ENCODE measurements at places on chromosomes 7 and 10.

GRCh38 chr10:62887642-62888041 lies 71.5 kb upstream of the EGR2 start:
- DNase-seq = no peak

GRCh38 chr10:6924166-6924565 lies 344.1 kb upstream of the PRKCQ start:
- DNase-seq = no peak

DNA sequence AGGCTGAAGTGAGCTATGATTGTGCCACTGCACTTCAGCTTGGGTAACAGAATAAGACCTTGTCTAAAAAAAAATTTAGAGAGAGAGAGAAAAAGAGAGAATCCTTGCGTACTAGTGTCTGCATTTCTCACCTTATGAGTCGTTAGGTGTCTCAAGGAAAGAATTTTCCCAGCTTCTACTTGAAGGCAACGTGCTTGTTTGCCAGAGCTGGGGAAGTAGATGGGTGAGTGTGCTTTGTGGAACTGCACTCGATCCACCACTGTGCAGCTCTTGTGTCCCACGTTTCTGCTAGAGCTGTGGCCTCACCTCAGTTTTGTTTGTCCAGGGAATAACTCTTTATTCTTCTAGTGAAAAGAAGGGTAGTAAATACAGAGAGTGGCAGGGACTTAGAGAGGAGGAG lies 38.9 kb downstream of the HDAC9 start:
- no peak for DNase-seq

GRCh38 chr10:119005362-119006043 lies 24.0 kb upstream of the NANOS1 start:
- DNase-seq = no peak

- DNase-seq = no peak
These were observed 298.5 kb downstream of the KLF6 start for GRCh38 chr10:3486346-3487065.

DNA sequence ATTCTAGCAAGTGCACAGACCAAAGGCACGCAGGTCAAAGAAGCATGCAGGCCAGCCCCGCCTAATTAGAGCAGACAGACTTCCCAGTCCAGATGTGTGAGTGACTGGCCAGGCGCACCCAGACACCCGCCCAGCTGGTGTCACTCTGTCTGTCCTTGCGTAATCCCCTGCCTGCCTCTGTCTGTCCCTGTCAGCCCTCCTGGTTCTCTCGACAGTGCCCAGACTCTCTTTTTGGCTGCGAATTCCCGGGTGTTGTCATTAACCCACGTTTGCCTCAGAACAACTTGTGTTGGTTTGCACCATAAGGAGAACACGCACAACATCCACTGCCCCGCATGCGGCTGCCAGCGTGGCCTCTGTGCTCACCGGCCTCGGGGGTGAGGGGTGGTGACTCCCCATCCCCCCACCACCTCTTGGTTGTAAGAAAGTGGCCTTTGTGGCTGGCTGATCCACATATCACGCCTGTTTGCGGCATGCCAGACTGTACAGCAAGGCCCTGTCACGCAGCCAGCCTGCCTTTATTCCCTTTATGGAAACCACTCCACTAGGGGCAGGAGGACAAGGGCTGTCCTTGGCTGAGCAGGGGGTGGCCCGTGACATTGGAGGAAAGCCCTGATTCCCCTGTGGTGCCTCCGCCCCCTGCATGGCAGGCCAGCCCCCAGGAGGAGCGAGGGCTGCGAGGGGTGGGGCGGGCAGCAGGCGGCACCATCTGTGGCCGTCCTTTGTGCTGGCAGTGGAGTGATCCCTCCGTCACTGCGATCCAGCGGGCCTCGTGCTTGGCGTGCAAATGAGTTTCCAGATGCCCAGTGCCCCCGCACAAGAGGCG lies 72.8 kb upstream of the PPIF start:
- no peak for DNase-seq
